ENCODE measurements at places on chromosomes 3 and 15.
A peak's percentile ranks its signal among the peaks of the same experiment; 100 is the strongest.

DNA sequence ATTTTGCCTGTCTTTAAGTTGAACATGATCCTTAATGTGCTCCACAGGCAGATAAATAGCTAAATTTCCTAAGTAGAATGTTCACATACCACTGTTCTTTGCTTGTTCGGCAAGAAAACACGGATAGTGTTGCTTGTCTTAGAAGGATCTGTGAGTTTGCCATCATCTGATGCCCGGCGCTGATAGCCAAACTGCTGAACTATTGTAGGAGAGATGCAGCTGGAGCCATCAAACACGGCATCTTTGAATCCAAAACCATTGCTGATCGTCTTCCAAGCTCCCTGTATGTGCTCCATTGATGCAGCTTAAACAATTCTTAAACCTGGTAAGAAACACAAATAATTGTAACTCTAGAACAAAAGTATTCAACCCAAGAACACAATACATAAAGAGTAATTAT lies 45.5 kb downstream of the RAF1 start:
- no peak for DNase-seq

GRCh38 chr3:87121856-87122255 lies 105.3 kb upstream of the CHMP2B start:
- DNase-seq: no peak

GRCh38 chr3:5466065-5466464 lies 278.6 kb downstream of the EDEM1 start:
- DNase-seq: no peak

GRCh38 chr15:45429941-45430792 lies 51.8 kb upstream of the GATM start:
- peak; percentile 92 for DNase-seq

DNA sequence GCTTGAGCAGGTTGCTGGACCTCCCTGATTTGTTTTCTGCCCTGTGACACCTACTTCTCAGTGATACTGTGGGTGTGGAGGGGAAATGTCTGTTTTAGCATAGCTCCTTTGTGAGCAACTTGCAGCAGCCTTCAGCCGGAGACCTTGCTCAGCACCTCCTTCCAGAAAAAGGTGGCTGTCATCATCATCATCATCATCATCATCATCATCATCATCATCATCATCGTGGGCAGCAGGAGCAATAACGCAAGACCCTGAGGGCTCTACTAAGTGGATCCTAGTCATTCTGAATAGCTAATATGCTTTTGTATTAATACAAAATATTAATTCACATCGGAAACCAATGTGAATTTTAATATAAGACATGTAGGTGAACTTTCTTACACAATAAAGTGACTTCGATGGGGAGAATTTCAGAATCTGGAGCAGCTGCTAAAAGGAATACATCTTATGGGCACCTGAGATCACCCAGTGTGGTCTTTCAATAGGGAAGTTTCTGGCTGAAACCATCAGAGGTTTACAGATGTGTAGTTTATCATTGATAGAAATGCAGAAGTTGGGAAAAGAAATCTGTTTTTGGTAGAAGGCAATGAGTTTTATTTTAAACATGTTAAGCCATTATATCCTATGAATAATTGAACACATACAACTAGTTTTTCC lies 8.6 kb downstream of the GABRR3 start:
- DNase-seq: no peak

DNA sequence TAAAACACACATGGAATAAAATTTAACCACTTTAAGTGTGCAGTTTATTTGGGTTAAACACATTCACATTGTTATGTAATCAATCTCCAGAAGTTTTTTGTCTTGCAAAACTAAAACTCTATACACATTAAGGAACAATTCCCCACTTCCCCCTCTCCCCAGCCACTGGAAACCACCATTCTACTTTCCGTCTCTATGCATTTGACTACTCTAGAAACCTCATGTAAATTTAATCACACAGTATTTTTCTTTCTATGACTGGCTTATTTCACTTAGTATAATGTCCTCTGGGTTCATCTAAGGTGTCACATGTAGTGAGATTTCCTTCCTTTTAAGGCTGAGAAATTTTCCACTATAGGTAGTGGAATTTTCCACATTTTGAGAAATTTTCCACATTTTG lies 568.7 kb upstream of the UBE2E2 start:
- no peak for DNase-seq

GRCh38 chr3:177421481-177421785 lies 224.2 kb upstream of the TBL1XR1 start:
- DNase-seq: no peak

DNA sequence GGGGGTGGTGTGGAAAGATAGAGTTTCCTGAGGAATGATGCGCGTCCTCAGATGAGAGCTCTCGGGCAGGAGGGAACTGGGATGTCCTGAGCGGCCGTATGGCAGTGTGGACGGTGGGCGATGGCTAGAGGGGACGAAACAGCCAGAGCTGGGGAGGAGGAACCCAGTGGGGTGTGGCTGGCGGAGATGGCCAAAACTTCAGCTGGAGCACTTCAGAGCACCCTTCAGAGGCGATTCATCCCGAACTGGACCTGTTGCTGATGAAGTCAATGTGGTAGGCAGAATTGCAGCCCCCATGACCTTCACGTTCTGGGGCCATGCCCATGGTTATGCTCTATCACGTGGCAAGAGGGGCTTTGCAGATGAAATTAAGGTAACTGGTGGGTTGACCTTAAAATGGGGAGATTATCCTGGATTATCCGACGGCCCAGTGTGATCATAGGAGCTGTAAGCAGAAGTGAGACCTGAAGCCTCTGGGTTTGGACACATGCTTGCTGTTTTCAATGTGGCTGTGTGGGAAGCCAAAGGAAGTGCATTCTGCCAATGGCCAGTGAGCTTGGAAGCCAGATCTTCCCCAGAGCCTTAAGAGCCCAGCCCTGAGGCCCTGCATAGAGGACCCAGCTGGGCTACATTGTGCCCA lies 52.3 kb downstream of the ATP1B3 start:
- no peak for DNase-seq

DNA sequence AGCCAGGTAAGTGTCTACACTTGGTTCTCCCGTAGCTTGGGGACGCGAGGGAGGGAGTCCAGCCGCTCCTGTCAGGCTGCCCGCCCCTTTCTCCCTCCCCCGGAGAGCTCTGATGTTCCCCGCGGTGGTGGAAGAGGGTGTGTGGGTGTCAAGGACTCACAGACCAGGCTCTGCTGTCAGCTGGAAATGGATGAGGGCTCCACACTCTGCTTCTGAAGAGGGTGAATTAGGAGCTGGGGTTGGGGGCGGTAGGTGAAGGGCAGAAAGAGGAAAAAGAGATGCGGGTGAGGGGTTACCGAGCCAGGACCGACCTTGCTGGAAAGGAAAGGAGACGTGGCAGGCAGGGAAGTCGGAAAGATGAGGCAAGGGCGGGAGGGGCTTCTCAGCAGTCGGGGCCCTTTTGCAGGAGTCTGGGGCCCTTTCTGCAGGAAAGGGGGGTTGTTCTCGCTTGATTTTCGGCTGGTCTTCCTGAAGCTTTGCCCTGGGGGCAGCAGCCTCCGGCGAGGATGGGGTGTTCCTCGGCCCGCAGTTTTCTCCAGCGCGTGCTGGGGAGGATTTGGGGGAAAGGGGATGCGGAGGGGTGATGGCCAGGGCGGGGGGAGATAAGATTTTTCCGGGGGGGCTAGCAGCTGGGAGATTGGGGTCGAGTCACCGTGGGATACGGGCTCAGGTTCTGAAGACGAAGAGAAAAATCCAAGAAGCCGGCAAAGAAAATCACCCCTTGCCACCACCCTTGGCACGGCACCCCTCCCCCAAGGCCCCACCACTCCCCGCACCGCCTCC lies 602 bp upstream of the BAHD1 start:
- DNase-seq: no peak

GRCh38 chr3:127455541-127456450 lies 134.7 kb downstream of the TPRA1 start:
- peak; percentile 28 for DNase-seq

DNA sequence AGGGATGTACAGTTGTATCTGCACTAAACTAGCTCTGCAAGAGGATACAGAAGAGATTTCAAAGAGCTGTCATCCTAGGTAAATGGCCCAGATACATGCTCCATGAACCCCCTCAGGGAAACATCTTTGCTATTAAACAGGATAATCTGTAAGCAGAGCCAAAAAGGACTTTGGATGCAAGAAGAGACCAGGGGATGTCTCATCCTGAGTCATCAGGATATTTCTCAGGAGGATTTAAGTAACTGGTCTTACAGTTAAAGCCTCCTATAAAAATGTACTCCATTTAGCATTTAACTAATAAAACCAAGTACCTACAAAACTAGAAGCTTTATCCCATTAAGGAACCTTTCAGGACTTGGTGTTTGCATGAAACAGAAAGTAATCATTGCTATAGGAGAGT lies 48.2 kb upstream of the PHLDB2 start:
- DNase-seq: no peak

DNA sequence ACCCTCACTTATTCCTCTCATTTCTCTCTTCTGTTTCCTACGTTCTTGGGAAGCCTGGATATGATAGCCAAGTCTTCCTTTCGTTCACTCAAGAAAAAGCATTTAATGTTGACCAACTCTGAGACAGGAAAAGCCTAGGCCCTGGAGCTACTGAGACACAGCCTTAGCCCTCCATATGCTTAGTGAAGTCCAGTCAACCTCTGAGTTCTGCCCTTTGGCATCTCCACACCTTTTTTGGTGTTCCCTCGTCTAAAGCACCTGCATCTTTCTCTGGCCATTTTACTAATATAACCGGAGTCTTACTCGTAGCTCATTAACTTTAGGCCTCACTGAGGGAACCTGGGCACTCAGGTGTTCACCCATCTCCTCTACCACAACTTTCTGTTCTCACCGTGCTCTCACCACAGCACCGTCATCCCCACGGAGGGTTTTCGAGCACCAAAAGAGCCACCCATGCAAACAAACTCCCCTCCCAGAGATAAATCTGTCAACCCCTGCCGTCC lies 632 bp downstream of the MTHFS start:
- no peak for DNase-seq

GRCh38 chr3:156723182-156723619 lies 48.8 kb downstream of the TIPARP start:
- DNase-seq: no peak

- DNase-seq: no peak
These were observed 55.0 kb upstream of the CTDSPL start for GRCh38 chr3:37806505-37807200.

DNA sequence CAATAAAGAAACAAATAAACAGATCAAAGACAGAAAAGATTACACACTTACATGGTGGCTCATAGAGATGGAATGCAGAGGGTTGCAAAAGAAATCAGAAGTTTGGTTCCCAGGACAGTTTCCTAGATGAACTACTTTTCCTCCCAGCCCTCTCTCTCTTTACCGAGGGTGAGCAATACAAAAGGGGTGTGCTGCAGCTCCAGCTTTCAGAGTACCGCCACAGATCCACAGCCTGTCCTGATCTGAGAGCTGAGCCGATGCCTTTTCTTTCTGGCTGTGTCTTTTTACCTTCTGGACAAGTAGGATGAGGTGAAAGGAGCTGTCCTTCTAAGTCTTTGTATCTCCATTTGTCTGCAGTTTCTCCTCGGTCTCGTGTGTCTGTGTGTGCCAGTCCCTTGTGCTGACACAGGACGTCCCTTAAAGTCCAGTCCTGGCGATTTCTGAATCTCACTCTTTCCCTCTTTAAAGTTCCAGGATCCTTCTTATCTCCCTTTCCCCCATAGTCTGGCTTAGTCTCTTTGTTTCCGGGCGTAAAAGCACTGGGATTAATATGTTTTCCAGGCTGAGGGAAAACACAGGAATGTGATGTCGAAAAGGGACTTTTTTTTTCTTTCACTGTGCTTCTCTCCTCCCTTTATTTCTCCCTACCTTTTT lies 540 bp downstream of the CCDC80 start:
- DNase-seq: no peak

GRCh38 chr3:184384856-184385422 lies 5.1 kb downstream of the CHRD start:
- DNase-seq: no peak

- no peak for DNase-seq
These were observed 369.6 kb upstream of the RORA start for GRCh38 chr15:61598655-61599054.

DNA sequence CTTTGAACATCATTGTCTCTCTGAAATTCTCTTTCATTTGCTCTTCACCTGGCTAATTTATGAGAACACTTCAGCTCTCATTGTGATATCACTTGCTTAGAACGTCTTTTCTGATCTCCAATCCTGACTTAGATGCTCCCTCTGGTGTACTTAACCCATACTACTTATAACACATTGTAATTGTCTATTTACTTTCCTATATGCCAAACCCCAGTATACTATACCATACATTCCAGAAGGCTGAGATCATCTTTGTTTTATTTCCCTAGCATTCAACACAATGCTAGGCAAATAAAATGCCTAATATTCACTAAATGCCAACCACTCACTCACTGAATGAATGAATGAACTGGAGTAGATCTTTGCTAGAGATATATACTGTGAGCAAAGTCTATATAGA lies 27.0 kb upstream of the PEX5L start:
- no peak for DNase-seq

- DNase-seq: no peak
These were observed 184.9 kb downstream of the FAM43A start for GRCh38 chr3:194870394-194871110.

DNA sequence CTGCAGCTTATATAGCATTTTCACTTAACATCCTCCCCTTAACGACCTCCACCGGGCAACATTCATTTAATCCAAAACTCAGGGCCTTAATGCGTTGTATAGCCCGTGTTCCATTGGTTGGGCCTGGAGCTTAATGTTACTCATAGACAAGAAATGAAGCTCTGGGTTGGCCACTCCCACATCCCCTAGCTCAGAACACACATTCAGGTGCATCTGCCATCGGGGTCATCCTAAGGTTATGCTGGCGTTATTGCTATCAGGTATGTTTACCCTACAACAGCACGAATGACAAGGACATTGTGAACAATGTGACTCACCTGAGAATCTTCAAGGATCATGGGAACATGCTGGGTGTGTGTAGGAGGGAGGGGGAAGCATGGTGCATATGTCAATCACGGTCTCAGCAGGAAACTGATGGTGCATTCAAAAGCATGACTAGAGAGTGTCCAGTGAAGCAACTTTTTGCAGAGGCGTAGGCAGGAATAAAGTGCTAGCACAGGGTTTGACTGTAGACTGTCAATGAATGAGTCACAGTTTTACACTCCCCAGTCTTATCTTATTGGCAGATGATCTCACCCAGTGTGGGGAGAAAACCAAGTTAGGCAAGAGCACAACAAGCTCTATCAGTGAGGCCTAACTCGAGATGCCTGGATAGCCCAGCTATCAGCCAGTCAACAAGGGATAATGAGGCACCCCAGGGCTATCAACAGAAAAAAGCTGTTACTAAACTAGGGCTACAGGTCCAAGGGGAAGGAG lies 402.1 kb upstream of the MCTP2 start:
- DNase-seq: no peak

- DNase-seq: no peak
These were observed 18.9 kb upstream of the ATP13A4 start for GRCh38 chr3:193573403-193574191.

DNA sequence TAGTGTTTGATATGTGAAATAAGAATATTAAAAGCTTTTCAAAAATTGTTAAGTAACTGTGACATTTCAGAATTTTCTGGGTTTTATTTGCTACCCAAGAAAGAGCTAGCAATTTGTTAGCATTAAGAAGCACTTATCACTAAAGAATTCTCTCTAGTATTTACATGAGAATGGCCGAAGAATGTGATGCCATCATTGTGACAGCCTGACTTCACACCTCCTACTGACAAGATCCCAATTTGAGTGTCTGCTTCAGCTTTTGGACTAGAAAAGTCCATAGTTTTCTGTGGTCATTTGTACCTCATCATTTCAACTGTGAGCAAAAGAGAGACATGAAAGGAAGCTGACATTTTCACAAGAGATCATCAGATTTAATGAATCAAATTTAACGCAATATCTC lies 548.1 kb upstream of the AGTR1 start:
- no peak for DNase-seq

Measured in stimulated activated CD8-positive, alpha-beta memory T cell treated with anti-CD3 and anti-CD28 coated beads, Interleukin-15, amount 100 ng/mL, for 24 hours (primary cell).